Immature natural killer cell (primary cell): ENCODE measurements at places on chromosomes 7 and 10. TPM values are rescaled to one million over a fixed set of nuclear protein-coding genes. Genes with fewer than 3 reads are reported as not detected.

The TRPV6 gene
- not detected for polyA plus RNA-seq

DNA sequence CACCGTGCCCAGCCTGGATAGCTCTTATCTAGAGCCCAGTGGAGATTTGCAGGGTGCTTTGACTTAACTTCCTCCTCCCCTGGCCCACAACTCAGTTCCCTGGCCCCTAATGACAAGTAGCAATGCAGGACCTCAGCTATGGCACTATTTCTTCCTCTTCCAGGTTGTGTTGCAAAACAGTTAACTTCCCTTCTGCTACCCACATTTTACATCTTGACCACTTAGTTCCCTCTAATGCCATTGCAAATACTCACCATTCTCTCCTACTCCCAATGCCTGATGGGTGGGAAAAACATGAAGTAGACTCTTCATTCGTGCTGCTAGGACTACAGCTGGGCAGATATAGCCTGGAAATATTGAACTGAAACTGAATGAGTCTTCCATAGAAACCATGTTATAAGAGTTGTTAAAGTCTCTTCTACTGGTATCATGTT is 39.1 kb upstream of the FGL2 start:
- H3K4me1 ChIP-seq: peaks cover 14% of the 10 kb centered on the region
- no peaks in the 10 kb centered on the region for H3K27me3 ChIP-seq
- peaks cover 43% of the 10 kb centered on the region for H3K36me3 ChIP-seq
- no peak for DNase-seq

The NPFFR1 gene
- polyA plus RNA-seq: not detected

The LRRC61 gene
- polyA plus RNA-seq: 26.6 TPM
